EH (cell line): ENCODE measurements at places on chromosomes 12 and 14.

DNA sequence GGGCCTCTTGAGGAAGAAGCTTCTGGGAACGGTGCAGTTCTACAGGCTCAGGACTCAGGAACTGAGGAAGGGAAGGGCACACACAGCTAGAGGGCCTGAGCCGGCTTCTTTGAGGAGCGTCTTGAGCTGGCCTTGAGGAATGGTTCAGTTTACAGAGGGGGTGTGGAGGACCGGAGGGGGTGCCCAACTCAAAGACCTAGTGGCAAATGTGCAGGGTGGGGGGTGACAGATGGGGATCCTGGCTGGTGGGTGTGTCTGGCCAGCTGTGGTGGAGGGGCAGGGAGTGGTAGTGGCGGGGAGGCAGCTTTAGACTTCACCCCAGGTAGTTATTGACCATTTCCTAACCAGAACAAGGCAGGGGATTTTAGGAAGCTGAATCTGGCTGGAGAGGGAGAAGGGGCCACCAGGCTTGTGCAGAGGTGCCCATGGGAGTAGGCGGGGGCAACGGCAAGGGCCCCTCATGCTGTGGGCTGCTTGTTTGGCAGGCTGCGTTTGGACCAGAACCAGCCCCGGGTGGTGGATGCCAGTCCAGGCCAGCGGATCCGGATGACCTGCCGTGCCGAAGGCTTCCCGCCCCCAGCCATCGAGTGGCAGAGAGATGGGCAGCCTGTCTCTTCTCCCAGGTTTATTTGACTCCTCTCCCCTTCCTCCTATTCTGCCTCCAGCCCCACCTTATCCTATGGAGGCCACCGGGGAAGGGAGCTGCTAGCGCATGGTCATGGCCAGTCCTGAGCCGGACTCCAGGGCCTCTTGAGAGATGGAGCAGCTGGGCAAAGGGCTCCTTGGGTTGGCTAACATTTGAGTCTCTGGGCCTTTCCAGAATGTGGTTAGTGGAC, 27.8 kb downstream of the PAPLN start:
- no peak for DNase-seq

DNA sequence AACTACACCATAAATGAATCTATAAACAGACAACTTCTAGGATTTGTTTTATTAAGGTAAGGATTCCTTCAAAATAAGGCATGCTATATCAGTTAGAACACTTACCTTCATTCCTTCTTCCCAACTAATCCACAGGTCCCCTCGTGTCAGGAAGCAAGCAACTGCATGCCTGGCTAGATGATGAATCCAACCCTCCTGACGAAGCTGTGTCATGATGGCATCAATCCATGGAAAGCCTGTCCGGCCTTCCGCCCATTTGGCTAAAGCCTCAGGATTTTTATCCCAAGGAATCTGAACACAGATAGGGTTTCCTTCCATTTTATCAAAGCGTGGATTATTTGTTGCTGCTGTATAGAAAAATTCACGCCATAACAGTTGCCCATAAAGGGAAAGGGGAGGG, 12.5 kb upstream of the MTERF2 start:
- DNase-seq = no peak

DNA sequence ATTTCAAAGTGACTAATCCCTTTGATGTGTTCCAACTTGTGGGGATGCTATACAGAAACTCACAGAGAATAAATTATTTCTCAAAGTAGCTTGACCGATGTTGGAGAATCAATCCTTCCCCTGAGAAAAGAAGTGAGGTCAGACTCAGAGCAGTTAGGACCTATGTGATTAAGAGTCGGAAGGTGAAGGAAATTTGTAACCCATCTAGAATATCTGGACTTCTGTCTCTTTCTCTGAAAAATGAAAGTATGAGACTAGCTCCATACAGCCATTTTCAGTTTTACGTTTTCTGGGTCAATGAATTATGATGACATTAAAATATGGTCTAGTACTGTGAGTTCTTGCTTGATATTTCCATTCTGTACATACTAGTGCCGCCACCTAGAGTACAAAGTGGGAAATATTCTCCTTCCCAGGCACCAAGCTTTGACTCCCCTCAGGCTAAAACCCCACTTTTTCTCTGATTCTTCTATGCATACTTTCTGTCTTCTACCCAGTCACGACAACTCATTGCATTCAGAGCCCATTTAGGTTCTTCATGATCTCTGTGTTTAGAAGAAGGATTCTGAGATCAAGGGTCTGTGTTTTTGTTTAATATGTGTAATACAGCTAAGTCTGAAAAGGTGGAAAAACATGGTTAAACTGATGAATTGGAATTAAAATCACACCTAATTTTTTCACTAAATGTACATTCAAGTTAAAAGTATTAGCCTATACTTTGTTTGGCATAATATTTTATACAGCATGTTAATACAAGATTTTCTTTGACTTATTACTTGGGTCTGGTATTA, 6.9 kb upstream of the NTS start:
- DNase-seq = peak; percentile 50

DNA sequence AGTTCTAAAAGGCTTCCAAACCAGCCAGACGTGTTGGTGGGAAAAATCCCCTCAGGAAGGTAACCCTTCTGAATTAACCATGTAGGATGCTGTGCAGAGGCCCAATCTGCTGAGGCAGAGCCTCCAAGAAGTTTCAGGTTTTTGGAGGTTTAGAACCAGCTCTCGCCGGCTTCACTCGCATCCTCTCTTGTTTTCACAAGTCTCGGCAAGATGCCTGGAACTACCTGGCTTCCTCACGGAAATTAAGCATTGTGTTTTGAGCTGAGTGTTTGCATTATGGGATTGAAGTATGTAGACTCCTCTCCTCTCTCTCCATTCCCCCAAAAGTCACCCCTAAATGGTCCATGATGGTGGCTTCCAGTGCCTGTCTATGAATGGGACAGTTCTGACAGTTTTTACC, 20.6 kb downstream of the LTBP2 start:
- DNase-seq = no peak

DNA sequence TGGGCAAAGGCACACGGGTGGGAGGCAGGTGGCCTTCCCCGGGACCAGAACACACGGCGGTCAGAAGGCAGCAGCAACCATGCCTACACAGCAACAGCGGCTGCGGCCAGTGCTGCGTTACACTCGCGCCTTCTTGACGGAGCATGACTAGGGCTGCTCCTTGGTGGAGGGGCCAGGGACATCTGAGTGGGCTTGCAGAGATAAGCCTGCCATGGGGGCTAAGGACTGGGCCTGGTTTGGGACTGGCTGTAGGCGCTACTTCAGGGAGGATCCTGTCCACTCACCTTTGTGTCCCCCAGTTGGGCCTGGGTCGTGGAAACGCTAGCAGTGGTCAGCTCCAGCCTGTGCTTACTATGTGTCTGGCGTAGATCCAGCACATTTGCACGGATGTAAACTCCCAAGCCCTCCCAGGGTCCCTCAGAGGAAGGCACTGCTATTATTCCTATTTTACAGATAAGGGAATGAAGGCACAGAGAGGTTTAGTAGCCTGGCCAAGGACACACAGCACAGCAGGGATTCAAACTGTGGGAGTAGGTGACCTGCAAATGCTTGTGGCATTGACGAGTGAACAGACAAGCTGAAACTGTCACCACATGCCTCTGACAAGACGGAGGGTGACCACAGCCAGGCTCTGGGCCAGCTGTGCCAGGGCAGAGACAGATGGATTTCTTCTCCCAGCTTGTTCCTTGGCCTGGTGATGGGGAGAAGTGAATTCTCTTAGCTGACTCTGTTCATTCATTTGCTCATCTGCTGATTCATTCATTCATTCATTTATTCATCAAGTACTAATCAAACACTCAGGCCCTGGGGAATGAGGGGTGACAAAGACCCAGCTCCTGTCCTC, 31.9 kb upstream of the DLK1 start:
- DNase-seq = no peak

- no peak for DNase-seq
Measured at GRCh38 chr12:29781705-29782266, 2.0 kb downstream of the TMTC1 start.

DNA sequence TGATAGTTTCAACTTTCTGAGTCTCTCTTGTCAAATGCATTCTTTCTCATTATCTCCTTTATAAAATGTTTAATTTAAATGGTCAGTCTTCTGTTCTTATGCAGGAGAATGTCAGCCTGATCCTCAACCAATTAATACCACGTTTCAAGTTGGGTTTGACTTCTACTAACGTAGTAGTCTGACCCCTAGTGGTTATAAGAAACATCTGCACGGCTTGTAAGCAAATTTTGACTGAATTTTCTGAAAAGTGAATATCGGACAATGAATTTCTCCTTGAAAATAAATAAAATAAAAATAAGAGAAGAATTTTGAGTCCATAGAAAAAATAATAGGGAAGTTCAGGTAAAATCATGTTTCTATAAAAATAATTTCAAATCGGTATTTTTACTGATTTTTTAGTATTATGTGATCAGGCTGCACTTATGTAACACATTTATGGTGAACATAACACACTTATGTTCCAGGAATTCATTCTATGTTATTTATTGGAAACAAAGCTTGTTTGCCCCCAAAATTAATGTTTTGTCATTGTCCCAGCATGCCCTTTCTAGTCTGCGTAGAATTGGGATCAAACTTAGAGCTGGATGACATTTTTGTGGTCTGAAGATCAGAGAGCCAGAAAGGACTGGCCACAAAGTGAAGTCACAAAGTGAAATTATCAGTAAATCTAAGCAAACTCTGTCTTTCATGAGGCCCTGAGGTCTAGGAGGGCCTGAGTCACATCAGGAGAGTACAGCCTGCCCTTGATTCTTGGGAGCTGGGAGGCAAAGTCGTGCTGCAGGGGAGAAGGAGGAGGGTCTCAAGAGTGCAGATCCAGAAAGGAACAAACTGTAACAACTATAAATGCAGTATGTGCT, 101.2 kb upstream of the STXBP6 start:
- DNase-seq = peak; percentile 62

DNA sequence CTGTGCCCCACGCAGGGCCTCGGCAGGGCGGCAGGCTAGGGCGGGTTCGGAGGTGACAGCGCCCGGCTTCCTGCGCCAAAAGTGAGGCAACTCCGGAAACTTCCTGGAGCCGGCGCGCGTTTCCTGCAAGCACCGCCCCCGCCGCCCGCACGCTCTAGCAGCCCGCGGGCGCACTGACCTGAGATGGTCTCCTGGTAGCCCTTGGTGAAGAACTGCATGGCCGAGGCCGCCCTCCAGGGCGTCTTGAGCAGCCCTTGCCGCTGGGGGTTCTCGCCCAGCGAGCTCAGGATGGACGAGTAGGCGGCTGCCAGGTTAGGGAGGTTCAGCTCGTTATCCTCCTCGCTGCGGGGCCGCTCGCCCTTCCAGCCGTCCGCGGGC, 494 bp downstream of the GCH1 start:
- DNase-seq = peak; percentile 54

DNA sequence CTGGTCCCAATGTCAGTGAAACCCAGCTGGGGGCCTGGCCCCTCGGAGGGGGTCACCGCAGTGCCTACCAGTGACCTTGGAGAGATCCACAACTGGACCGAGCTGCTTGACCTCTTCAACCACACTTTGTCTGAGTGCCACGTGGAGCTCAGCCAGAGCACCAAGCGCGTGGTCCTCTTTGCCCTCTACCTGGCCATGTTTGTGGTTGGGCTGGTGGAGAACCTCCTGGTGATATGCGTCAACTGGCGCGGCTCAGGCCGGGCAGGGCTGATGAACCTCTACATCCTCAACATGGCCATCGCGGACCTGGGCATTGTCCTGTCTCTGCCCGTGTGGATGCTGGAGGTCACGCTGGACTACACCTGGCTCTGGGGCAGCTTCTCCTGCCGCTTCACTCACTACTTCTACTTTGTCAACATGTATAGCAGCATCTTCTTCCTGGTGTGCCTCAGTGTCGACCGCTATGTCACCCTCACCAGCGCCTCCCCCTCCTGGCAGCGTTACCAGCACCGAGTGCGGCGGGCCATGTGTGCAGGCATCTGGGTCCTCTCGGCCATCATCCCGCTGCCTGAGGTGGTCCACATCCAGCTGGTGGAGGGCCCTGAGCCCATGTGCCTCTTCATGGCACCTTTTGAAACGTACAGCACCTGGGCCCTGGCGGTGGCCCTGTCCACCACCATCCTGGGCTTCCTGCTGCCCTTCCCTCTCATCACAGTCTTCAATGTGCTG, 11.0 kb downstream of the ZBTB39 start:
- no peak for DNase-seq

- DNase-seq = peak; percentile 35
Measured at GRCh38 chr14:68612049-68612448, 180.8 kb downstream of the ZFP36L1 start.

- DNase-seq = peak; percentile 27
Measured at GRCh38 chr12:117875744-117876435, 92.9 kb downstream of the KSR2 start.

GRCh38 chr14:23693252-23693775, 57.1 kb downstream of the DHRS2 start:
- DNase-seq = no peak

DNA sequence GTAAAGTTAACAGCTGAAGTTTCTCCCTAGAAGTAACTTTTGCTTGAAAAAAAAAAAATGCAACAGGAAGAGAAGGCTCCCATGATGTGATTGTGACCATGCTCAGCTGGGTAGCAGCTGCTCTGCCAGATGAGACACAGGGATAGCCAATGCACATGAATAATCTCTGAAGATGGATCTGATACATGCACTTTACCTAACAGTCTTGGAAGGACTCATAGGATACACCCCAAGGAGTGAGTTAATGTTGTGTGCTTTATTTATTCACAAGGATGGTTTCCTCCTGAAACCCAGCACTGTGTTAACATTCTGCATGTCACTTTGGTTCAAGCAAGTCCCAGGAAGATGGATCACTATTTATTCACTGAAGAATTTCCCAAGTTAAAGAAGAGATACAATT, 46.5 kb downstream of the NDUFA12 start:
- no peak for DNase-seq

DNA sequence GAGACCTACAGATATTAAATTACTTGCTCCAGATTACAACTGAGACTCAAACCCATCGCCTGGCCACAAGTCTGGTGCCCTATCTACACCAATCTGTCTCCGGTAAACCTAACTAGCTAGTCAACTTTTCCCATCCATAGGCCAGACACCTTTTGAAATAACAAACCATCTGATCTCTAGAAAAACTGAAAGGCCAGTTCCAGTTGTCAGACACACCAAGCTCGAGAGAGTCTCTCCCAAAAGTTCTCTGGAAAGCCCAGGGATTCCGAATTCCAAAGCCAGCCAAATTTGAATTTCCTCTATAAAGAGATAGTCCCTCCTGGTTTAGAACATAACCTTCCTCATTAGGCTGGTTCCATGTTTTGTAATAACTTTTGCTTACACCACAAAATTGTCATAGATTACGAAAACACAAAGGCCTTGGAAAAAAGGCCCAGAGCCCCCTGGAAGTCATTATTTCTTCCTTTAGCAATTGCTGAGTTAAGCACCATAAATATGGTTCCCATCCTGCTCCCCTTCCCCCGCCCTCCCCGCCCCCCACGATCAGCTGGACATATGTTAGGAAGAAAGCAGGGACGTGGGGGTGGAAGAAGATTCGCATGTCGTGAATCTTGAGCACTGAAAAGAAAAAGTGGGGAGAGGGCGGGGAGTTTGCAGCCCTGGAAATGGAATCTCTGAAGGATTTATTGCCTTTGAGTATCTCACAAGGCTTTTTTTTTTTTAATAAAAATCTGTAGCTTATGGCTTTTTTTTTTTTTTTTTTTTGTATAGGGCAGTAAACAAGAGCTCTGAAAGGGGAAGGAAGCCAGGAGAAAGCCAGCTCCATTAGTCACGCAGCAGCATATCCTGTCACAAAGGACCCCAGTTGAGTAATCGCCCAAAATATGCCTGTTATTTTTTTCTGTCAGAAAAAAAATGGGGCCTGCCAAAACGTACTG, 110.4 kb downstream of the ZFP36L1 start:
- peak; percentile 99 for DNase-seq

- no peak for DNase-seq
Measured at GRCh38 chr14:61596990-61597389, 98.3 kb upstream of the HIF1A start.

GRCh38 chr12:114598111-114598510, 85.9 kb downstream of the TBX3 start:
- no peak for DNase-seq
